ENCODE measurements at places on chromosomes 6 and 20. TPM values are rescaled to one million over a fixed set of nuclear protein-coding genes. Genes with fewer than 3 reads are reported as not detected.

The PRRT1 gene
- total RNA-seq, result 2.7 TPM

The SPATA25 gene
- 4.2 TPM for total RNA-seq

The ZSCAN16 gene
- 12.1 TPM for total RNA-seq

The E2F3 gene
- total RNA-seq, result 21.0 TPM

The IL17F gene
- not detected for total RNA-seq

The GSTA3 gene
- not detected for total RNA-seq

The RSPO3 gene
- 32.3 TPM for total RNA-seq

The FAM209A gene
- 0.52 TPM for total RNA-seq

The ENPP5 gene
- total RNA-seq, result 4.2 TPM

The GTSF1L gene
- total RNA-seq, result not detected

The CDS2 gene
- total RNA-seq, result 44.4 TPM

DNA sequence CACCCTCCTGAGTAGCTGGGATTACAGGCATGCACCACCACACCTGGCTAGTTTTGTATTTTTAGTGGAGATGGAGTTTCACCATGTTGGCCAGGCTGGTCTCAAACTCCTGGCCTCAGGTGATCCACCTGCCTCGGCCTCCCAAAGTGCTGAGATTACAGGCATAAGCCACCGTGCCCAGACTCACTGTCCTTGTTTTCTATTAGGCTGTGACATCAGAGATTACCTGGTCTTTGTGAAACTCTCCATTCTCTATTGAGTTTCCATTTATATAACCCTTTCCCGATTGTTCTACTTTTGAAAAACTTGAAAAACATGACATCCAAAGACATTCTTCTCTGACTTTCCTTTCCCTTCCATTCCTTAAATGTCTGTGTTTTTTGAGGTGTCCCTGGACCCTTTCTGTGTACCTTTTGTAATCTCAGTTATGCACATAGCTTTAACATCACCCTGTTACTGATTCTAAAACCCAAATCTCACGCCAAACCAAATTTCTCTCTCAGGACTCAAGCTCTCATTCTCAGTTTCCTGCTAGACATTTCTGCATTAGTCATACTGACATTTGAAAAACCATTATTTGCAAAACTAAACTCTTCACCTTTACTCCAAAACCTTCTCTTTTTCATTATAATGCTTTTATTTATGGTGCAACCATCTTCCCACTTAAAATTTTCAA lies 137.0 kb downstream of the KHDC1L start:
- no peak overlapping the region for H3K27ac ChIP-seq
- H3K4me1 ChIP-seq, result peaks cover 12% of the 10 kb centered on the region
- H3K36me3 ChIP-seq, result no peaks in the 10 kb centered on the region
- H3K4me3 ChIP-seq, result no peak overlapping the region
- no peaks in the 10 kb centered on the region for H3K27me3 ChIP-seq

DNA sequence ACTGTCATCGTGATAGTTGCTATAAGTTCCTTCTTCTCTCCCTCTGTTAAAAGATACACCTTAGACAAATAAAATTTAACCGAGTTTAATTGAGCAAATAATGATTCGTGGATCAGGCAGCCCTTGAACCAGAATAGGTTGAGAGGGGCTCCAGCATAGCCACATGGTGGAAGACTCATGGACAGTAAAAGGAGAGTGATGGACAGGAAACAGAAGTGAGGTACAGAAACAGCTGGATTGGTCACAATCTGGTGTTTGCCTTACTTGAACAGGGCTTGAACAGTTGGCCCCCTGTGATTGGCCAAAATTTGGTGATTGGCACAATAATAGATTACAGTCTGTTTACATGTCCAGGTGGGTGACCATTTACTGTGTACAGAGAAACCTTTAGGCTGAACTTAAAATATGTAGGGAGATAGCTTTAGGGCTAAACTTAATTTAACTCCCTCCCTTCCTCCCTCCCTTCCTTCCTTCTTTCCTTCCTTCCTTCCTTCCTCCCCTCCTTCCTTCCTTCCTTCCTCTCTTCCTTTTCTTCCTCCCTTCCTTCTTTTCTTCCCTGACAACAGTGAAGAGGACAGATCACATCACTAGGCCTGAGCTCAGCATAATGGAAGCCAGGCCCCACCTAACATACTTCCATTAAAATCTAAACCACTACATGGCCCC lies 531.8 kb upstream of the JARID2 start:
- H3K4me1 ChIP-seq, result peaks cover 9% of the 10 kb centered on the region
- H3K27ac ChIP-seq, result no peak overlapping the region
- no peak for DNase-seq
- H3K4me3 ChIP-seq, result no peak overlapping the region

- H3K36me3 ChIP-seq, result peaks cover 10% of the 10 kb centered on the region
- no peaks in the 10 kb centered on the region for H3K27me3 ChIP-seq
- no peak overlapping the region for H3K27ac ChIP-seq
- peaks cover 12% of the 10 kb centered on the region for H3K4me1 ChIP-seq
Measured at GRCh38 chr6:138520463-138520862, 21.2 kb upstream of the NHSL1 start.

DNA sequence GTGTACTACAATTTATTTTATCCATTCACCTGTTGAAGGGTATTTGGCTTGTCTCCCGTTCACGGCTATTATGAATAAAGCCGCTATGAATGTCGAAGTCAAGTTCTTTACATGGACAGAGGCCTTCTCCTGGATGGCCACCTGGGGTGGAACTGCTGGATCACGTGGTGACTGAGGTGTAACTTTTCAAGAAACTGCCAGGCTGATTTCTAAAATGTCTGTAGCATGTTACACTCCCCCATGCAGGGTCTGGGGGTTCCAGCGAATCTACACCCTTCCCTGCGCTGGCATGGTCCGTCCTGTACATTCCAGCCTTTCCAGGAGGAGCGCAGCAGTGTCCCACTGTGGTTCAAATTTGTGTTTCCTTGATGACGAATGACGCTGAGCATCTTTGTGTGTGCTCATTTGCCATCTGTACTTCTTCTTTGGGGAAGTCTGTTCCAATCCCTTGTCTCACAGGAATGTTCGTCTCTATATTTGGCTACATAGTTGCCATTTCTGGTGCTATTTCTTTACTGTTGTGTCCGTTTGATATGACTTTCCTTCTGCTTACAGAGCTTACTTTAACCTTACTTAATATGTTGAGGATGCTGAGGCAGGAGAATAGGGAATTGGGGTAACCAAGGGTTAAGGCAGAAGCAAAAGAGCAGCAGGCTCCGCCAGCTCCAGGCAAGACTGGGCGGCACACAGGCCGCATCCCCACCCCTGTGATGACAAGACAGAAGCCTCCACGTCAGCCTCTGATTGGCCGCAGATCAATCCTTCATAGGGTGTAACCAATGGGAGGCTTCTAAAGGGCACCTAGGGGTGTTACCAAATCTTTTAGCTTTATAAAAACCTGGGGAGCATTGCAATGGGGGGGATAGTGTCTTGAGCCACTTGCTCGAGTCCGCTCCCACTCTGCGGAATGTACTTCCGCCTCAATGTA lies 106.6 kb downstream of the TAF4 start:
- peaks cover 4% of the 10 kb centered on the region for H3K4me1 ChIP-seq
- no peak overlapping the region for H3K27ac ChIP-seq
- peak; percentile 53 for DNase-seq
- peaks cover 10% of the 10 kb centered on the region for H3K27me3 ChIP-seq

GRCh38 chr6:66838764-66839163 lies 1131.7 kb upstream of the EYS start:
- no peaks in the 10 kb centered on the region for H3K4me1 ChIP-seq
- no peak overlapping the region for H3K27ac ChIP-seq
- DNase-seq, result no peak
- H3K27me3 ChIP-seq, result no peaks in the 10 kb centered on the region
- H3K36me3 ChIP-seq, result no peaks in the 10 kb centered on the region

DNA sequence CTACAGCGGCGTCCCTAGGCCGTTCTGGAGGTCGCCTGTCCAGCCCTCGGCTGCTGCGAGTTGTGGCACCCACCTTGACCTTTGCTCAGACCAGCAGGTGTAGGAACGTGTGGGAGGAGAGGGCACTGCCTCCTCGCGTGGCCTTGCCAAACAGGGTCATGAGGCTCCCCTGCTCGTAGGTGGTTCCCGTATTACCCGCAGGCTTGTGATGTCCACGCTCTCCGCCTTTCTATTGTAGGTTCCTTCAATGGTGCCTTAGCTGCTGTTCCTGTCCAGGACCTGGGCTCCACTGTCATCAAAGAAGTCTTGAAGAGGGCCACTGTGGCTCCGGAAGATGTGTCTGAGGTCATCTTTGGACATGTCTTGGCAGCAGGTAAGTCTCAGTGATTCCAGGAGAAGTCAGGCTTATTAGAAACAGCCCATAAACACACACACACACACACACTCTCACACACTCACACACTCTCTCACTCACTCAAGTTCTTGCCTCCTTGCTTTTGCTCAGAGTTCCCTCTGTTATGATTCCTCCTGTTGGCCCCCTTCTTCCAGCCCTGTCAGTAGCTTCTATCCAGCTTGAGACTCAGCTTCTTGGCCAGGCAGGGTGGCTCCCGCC lies 942 bp downstream of the ACAT2 start:
- H3K27me3 ChIP-seq, result no peaks in the 10 kb centered on the region
- H3K36me3 ChIP-seq, result peaks cover 33% of the 10 kb centered on the region
- DNase-seq, result no peak
- peak overlapping the region; percentile 95 for H3K4me3 ChIP-seq
- H3K27ac ChIP-seq, result peak overlapping the region; percentile 97

DNA sequence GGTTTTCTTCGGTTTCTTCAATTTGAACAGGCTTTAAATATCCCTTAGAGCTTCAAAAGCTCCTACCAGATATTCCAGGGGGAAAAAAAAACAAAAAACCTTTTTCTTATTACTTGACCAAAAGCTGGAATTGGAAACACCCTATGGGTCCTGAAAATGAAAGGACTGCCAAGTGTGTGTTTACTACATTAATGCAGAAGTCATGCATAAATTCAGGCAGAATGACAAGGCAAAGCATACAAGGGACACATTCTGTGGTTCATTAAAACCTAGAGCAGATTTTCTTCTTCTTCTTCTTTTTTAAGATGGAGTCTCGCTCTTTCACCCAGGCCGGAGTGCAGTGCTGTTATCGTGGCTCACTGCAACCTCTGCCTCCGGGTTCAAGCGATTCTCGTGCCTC lies 119.1 kb downstream of the GMDS start:
- H3K36me3 ChIP-seq, result no peaks in the 10 kb centered on the region
- H3K27me3 ChIP-seq, result peaks cover 3% of the 10 kb centered on the region
- H3K4me3 ChIP-seq, result no peak overlapping the region
- DNase-seq, result no peak
- peaks cover 22% of the 10 kb centered on the region for H3K4me1 ChIP-seq

GRCh38 chr20:47421076-47421475 lies 64.6 kb upstream of the ZMYND8 start:
- no peak for DNase-seq
- H3K4me3 ChIP-seq, result no peak overlapping the region
- H3K4me1 ChIP-seq, result peaks cover 18% of the 10 kb centered on the region
- no peaks in the 10 kb centered on the region for H3K27me3 ChIP-seq

DNA sequence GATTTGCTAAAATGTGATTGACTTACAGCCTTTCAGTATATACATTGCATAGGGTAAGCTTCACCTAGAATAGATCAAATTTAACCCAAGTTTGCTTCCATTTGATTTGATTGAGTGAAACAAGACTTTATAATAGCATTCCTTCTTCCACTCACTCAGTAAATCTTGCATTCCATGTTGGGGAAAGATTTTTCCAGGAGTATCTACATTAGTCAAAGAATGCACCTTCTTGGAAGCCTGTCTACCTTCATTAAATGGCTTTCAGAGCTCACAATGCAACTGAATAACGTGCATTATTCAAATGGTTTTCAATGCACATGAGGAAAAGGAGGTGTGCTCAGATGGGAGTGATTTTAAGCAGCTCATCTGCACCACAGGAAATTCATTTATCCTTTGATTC lies 38.3 kb upstream of the TSHZ2 start:
- H3K27me3 ChIP-seq, result peaks cover 3% of the 10 kb centered on the region
- DNase-seq, result no peak
- H3K27ac ChIP-seq, result no peak overlapping the region
- H3K4me1 ChIP-seq, result no peaks in the 10 kb centered on the region
- H3K4me3 ChIP-seq, result no peak overlapping the region

DNA sequence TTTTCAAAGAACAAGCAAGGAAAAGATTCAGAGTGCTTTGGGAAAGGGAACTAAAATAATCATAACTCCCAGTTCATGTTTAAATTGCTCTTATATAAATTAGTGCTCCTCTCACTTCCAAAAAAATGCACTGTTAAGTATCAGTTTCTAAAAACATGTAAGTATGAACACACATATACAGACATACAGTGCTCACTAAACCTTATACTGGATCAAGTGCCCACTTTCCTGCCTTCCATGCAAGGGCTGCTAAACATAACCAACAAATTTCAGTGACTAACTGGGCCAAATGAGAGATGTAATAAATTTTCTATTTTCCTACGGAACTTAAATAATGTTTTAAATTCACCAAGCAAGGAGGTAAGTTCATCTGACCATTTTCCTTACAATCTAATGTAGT lies 6.4 kb downstream of the TFAP2A start:
- peak overlapping the region; percentile 99 for H3K4me3 ChIP-seq
- peaks cover 79% of the 10 kb centered on the region for H3K27me3 ChIP-seq
- DNase-seq, result no peak
- peaks cover 60% of the 10 kb centered on the region for H3K36me3 ChIP-seq

GRCh38 chr20:62205618-62206387 lies 14.3 kb downstream of the HRH3 start:
- no peak overlapping the region for H3K4me3 ChIP-seq
- no peaks in the 10 kb centered on the region for H3K4me1 ChIP-seq
- peaks cover 3% of the 10 kb centered on the region for H3K36me3 ChIP-seq
- no peak for DNase-seq
- peaks cover 3% of the 10 kb centered on the region for H3K27me3 ChIP-seq

- H3K27ac ChIP-seq, result no peak overlapping the region
- peaks cover 16% of the 10 kb centered on the region for H3K4me1 ChIP-seq
- no peak overlapping the region for H3K4me3 ChIP-seq
Measured at GRCh38 chr6:7899101-7899888, 11.3 kb downstream of the TXNDC5 start.

DNA sequence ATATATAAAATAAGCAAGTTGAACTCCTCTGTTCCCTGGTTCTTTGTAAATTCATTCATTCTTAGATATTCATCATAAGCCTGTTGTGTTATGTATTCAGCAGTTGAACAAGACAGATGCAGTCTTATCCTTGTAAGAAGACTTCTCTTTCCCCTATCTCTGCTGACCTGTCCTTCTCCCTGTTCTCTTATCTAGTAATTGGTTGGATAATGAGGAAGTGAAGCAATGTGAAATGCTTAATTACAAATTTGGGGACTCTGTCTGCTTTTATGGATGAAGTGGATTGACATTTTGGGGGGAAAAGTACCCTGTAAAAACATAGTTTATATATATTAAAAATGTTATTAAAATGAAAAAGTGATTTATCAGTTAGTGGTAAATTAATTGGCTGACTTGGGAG lies 37.0 kb downstream of the CDKAL1 start:
- H3K36me3 ChIP-seq, result peaks cover 18% of the 10 kb centered on the region
- H3K4me3 ChIP-seq, result no peak overlapping the region
- H3K27me3 ChIP-seq, result no peaks in the 10 kb centered on the region
- H3K27ac ChIP-seq, result no peak overlapping the region
- peaks cover 14% of the 10 kb centered on the region for H3K4me1 ChIP-seq

- no peak overlapping the region for H3K27ac ChIP-seq
- H3K4me1 ChIP-seq, result peaks cover 7% of the 10 kb centered on the region
- no peak overlapping the region for H3K4me3 ChIP-seq
Measured at GRCh38 chr6:88374553-88374952, 208.4 kb upstream of the CNR1 start.

Measured in type B pancreatic cell (in vitro differentiated cells).